ENCODE measurements at places on chromosomes 6 and 20.

DNA sequence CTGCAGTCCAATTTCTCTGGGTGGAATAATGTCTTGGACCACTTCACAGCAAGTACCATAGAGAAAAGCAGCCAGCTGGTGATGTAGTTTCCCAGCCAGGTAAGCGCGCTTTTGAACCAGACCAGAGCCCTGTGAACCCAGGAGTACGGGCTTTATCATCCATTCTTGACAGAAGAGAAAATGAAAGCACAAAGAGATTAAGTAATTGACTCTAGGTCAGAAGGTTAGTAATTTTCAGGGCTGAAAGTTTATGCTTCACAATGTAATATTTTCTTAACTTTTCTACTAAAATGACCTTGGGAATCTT is 7.1 kb upstream of the UST start:
- no peak for DNase-seq

GRCh38 chr20:645318-646106 is 7.5 kb downstream of the SRXN1 start:
- peak; percentile 37 for DNase-seq

DNA sequence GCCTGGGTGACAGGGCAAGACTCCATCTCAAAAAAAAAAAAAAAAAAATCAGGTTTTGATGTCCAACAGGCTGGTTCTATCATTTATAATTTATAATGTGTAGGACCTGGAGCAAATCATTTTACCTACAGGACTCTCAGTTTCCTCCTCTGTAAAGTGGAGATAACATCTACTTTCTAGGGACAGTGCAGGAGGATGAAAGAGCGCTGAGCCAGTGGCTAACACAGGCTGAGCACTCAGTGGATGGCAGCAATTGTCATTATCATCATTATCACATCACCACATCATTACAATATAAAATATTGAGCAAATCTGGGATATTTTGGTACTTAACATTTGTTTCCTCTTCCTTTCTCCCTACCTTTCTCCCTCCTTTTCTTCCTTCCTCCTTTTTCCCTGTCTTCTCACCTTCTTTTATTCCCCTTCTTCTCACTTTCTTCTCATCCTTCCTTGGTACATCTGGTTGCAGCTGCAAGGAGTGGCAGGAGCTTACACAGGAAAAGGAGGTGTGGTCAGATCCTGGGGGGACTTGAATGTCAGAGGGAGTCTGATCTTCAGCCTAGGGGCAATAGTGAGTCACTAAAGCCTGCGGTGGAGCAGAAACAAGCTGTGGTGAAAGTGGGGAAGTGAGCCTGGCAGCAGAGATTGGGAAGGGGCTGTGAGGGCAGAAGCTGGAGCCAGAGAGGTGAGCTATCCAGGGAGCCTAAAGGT is 24.6 kb upstream of the CTNNBL1 start:
- no peak for DNase-seq

DNA sequence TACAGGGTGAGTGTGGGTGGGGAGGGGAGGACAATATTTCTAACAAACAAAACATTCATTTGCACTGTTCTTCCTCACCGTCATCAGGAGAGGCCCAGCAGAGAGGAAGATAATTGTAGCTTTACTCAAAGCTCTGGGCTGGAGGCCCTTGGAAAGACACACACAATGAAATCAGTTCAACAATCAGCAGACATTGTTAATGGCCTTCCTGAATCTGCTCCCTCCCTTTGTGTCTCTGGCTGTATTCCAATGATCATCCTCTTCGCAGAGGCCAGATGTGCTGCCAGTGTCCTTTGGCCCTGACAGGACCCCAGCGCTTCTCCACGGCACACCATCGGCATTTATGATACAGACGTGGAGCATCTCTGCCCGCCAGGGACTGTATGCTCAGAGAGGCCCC is 44.6 kb upstream of the LRFN2 start:
- DNase-seq: no peak

DNA sequence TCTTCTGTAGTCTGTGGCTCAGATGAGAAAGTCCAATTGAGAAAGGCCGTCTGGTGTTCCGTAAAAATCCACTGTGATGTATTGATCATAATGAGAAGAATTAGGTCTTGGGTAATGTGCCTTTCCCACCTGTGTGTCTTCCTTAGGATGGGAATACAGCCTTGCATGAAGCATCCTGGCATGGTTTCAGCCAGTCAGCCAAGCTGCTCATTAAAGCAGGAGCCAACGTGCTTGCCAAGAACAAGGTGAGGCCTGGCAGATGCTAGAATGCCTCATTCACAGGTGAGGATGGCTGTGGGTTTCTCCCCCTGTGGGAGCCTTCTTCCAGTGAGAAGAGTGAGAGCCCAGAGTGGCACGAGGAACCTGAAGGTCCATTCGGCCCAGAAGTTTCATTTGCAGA is 32.7 kb downstream of the LYRM2 start:
- no peak for DNase-seq
